A549 treated with dexamethasone at 1 μM for 4 hours (cell line): ENCODE measurements at places on chromosomes 6 and 20. TPM values are rescaled to one million over a fixed set of nuclear protein-coding genes. Genes with fewer than 3 reads are reported as not detected.

The IMPG1 gene
- total RNA-seq, result not detected in 5 replicates

The SCUBE3 gene
- 0.05 to 0.11 TPM (median 0.06 TPM) in 5 replicates for total RNA-seq

The RHAG gene
- total RNA-seq, result 0.07 TPM in 1 of 5 replicates, not detected in the others

The MUCL3 gene
- 0.06 to 0.15 TPM (median 0.10 TPM) in 5 replicates for total RNA-seq

The MANEA gene
- 2.7 to 4.1 TPM (median 4.0 TPM) in 5 replicates for total RNA-seq
